ENCODE measurements at places on chromosomes 16 and 17.

DNA sequence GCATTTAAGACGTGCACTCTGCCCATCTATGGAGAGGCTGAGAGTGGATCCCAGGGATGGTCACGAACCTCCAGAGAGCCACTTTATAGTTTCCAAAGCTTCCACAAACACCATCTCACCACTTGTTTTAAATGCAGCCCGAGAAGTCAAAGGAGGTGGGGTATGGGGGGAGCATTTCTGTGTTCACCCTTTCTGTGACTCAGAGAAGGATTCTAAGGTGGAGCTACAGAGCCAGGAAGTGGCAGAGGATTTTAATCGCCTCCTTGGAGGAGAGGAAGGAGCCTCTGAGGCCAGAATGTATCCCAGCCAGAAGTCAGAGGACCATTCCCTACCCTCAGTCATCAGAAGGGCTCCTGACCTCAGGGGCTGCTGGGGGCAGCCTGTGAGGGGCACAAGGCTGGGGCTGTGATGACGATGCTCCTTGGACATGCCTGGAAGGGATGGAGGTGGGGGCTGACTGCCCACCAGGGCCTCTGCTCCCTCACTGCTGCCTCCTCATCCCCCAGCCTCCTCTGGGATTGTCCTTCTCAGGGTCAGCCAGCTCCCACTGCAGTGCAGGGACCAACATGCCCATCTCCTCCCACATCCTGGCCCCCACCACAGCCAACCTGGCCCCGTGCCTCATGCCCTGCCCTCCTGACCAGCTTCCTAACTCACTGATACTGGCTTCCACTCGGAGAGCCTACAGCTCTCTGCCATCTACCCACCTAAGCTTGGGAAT, 2.8 kb downstream of the XYLT2 start:
- peak; percentile 34 for DNase-seq

- no peak for DNase-seq
Observed at GRCh38 chr17:80382956-80383355, 32.0 kb upstream of the ENDOV start.

GRCh38 chr17:82495844-82496528, 23.5 kb upstream of the FOXK2 start:
- DNase-seq: no peak

- DNase-seq: peak; percentile 76
Observed at GRCh38 chr17:50953831-50954601, 87.9 kb upstream of the TOB1 start.

DNA sequence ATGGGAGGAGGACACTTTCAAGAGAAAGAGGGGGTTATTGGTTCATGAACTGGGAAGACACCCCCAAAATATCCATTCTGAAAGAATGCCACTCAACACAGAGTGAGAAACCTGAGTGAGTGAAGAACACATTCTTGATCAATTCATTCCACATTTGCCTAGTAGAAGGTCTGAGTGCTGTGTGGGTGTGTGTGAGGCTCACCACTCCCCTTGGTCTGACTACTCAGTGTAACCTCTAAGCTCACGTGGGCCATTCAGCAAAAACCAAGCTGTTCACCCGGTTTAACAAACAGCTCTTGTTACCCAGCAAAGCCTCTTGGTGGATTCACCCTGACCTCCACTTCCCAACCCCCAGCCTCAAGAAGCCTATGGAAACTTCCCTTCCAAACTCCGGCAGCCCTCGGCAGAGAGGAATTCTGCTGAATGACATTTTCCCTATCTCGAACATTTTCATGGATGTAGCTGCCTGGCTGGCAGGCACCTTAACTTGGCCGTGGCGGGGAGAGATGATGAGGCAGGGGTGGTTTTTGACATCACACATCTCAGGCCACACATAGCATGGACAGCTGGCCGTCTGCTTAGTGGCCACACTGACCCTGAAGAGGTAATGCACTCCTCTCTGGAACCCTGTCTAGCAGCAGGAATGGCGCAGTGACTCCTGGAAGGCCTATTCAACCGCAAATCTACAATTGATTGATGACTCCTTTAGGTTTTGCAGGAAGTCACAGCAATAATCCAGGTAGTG, 11.6 kb downstream of the ST6GALNAC1 start:
- DNase-seq: no peak

DNA sequence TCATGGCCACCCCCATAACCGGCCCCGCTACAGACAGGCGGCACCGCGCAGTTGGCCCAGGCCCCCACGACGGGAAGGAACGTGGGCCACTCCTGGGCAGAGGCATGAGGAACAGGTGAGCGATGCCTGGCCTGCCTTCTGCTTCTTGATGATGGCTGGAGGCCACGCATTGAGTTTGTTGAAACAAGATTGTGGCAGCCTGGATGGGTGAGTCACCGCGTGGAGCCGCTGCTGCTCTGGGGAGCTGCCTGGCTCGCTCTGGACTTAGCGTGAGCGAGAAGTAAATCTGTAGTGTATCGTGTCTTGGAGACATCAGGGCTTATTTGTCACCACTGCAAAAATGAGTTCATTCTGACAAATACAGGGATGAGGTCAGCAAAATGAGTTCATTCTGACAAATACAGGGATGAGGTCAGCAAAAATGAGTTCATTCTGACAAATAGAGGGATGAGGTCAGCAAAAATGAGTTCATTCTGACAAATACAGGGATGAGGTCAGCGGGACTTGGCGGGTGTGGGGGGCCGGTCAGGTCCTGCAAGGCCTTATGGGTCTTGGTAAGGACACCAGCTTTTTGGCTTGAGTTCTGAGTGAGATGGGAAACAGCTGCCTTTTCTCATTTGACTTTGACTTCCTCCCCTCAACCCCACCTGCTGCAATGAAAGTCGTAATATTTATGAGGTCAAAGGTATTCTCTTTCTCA, 93.0 kb downstream of the SEC14L1 start:
- DNase-seq: peak; percentile 40

GRCh38 chr17:51015145-51015558, 105.5 kb downstream of the SPAG9 start:
- DNase-seq: peak; percentile 17

- DNase-seq: peak; percentile 51
Observed at GRCh38 chr17:44911133-44912001, 3.9 kb downstream of the GFAP start.

Measured in fibroblast of skin of scalp (primary cell).